ENCODE measurements at places on chromosomes 5 and 9. TPM values are rescaled to one million over a fixed set of nuclear protein-coding genes. Genes with fewer than 3 reads are reported as not detected.

DNA sequence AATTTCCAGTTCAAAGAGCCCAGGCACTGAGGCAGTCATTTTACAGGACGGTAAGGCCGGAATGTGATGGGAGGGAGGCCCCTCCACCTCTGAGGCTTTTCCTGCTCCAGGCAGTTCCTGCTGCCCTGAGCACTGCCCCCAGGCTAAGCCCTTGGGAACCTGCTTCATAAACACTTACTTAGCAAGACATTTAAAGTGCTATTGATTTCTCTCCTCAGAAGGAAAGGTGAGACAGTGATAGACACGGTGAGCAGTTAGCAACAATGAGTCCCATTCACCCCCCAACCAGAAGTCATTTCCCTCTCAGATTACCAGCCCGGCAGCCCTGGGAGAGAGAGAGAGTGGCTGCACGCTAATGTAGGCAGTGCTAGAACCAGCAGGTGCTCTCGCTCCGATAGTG lies 462.5 kb downstream of the SPOCK1 start:
- H3K4me3 ChIP-seq: no peak overlapping the region
- H3K36me3 ChIP-seq: no peaks in the 10 kb centered on the region
- no peak for DNase-seq
- H3K27ac ChIP-seq: no peak overlapping the region
- H3K27me3 ChIP-seq: no peaks in the 10 kb centered on the region

DNA sequence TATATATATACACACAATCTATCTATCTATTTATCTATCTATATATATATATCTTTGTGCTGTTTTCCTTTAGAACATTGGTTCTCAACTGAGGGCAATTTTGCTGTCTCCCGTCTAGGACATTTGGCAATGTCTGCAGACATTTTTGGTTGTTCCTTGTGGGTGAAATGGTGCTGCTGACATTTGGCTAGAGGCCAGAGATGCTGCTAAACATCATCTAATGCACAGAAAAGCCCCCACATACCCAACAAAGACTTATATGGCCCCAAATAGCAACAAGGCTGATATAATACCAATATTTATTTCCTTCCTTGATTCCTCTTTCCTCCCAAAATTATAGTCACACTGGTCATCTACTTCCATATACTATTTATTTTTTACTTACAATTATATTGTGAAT lies 197.5 kb downstream of the TRPM3 start:
- H3K4me1 ChIP-seq: no peaks in the 10 kb centered on the region
- H3K27me3 ChIP-seq: no peaks in the 10 kb centered on the region
- DNase-seq: no peak
- H3K27ac ChIP-seq: no peak overlapping the region
- H3K36me3 ChIP-seq: no peaks in the 10 kb centered on the region

DNA sequence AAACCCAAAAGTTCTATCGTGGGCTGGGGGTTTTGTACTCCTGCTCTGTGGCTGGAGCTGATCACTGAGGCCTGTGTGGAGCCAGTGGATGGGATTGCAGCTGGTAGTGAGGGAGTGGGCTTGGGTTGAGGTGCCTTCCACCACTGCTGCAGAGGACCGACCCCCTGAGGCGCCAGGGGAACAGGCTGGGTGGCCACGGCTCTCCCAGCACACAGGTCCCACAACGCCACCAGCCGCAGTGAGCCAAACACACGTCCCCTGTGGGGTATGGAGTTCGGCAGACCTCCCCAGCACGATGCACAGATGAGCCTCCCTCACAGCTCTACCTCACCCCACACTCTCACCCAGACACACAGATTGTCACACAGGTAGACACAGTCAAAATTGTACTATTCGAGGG lies 109.1 kb downstream of the DAB2IP start:
- H3K27ac ChIP-seq: no peak overlapping the region
- H3K36me3 ChIP-seq: no peaks in the 10 kb centered on the region

The GTF2H2C gene
- total RNA-seq: 40.1 TPM

The FAM169A gene
- total RNA-seq: 3.2 TPM

The FAM151B gene
- 3.2 TPM for total RNA-seq
